T-helper 2 cell (primary cell): ENCODE measurements at places on chromosomes 11 and 22.

DNA sequence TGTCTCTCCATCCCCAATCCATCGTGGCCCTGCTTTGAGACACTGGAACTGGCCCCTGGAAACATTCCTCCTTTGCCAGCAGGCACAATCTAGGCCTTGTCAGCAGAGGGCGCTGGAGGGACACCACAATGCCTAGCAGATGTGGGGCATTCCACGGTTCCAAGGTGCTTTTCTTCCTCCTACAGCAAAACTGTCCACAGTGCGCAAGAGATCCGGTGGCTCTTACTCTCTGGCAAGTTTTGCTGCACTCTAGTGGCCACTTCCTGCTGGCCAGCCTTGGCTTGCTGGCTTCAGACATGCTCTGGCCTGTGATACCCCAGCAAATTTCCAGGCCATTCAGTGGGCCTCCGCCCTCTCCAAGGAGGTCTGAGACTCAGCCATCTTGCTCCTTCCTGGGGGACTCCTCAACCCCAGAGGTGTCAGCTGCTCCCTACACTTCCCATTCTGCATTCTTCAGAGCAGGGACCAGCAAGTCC is 17.1 kb upstream of the RBM4B start:
- DNase-seq: peak; percentile 79

- no peak for DNase-seq
Measured at GRCh38 chr11:64713781-64714363, 9.1 kb downstream of the NRXN2 start.

GRCh38 chr11:108724974-108725689 is 60.3 kb downstream of the DDX10 start:
- DNase-seq: no peak

- no peak for DNase-seq
Measured at GRCh38 chr22:43310311-43310710, 32.9 kb downstream of the SCUBE1 start.

- DNase-seq: no peak
Measured at GRCh38 chr11:94558468-94558867, 8.7 kb upstream of the PIWIL4 start.
